ENCODE measurements at places on chromosomes 3 and 15.

- no peak for DNase-seq
Measured at GRCh38 chr3:63349583-63350573, 71.8 kb downstream of the SYNPR start.

DNA sequence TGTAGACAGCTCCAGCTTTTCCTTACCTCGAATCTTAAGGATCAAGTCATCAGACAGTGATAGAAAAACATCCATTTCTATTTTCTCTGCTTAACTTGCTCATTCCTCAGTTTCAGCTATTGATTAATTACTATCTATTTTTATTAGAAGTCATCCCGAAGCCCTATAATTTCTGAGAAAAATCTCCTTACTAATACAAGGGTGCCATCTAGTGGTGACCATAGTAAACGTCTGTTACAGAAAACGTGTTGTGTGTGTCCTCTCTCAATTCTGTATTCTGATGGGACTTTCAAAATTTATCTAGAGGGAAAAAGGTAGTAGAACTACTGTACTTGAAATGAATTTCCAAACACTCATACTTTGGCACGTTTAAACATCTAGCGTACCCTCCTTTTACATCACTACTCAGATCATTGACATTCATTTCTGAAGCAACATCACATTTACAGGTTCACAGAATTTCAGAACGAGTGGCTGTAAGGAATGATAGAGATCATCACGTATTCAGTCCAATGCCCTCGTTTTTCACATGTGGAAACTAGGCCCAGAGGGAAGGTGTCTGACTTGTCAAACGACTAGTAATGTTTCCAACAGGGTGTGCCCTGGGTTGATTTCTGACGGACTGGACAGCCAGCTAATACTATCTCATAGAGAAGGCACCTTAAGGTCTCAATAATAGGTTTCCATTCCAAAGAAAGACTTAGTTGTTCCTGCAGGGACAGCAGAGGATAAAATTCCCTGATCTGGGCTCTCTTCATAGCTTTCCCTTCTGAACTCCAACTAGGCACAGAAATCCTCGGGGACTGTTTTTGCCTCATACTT lies 25.6 kb downstream of the HACD2 start:
- no peak for DNase-seq

- DNase-seq = no peak
Measured at GRCh38 chr3:53550005-53550620, 55.7 kb downstream of the CACNA1D start.

DNA sequence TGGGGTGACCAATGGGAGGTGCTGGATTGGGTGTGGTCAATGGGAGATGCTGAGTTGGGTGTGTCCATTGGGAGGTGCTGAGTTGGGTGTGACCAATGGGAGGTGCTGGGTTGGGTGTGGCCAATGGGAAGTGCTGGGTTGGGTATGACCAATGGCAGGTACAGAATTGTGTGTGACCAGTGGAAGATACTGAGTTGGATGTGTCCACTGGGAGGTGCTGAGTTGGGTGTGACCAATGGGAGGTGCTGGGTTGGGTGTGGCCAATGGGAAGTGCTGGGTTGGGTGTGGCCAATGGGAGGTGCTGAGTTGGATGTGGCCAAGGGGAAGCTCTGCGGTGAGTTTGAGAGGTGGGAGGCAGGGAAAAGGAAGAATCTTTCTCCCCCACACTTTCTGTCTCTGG lies 250.0 kb upstream of the PROK2 start:
- DNase-seq = no peak

- DNase-seq = no peak
Measured at GRCh38 chr15:78715930-78716329, 74.9 kb upstream of the CHRNB4 start.

DNA sequence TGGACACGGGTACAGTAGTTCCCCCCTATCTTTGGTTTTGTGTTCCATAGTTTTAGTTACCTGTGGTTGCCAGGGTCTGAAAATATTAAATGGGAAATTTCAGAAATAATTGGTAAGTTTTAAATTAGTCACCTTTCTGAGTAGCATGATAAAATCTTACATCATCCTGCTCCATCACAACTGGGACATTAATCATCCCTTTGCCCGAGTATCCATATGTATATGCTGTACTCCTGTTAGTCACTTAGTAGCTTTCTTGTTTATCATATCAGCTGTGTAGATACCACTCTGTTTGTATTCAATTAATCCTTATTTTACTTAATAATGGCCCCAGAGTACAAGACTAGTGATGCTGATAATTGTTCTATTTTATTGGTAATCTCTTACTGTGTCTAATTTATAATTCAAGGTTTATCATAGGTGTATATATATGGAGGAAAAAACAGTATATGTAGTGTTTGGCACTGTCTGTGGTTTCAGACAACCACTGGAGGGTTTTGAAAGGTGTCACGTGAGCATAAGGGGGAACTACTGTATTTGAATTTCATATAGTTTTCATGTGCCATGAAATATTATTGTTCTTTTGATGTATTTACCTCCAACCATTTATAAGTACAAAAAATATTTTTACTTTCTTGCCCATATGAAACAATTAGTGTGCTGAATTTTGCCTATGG lies 41.4 kb downstream of the CTDSPL2 start:
- no peak for DNase-seq

- DNase-seq = no peak
Measured at GRCh38 chr3:172096881-172097420, 57.6 kb downstream of the FNDC3B start.

DNA sequence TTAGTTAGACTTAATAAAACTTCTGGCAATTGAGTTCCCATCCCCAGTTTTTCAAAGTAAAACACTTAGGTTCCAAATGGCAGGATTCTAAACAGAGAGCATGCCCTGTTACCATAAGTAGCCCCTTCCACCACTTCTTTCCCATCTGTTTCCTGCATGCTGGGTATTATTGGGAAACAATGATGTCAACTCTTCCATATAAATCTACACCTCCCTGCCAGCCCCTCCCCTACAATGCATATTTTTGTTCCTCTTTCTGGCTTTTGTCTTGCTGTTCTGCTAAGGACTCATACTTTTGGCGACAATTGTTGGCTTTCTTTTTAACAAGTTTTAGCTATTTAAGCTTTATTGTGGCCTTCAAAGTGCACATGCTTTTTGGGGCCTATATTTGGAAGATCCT lies 11.1 kb downstream of the ARHGAP31 start:
- no peak for DNase-seq

DNA sequence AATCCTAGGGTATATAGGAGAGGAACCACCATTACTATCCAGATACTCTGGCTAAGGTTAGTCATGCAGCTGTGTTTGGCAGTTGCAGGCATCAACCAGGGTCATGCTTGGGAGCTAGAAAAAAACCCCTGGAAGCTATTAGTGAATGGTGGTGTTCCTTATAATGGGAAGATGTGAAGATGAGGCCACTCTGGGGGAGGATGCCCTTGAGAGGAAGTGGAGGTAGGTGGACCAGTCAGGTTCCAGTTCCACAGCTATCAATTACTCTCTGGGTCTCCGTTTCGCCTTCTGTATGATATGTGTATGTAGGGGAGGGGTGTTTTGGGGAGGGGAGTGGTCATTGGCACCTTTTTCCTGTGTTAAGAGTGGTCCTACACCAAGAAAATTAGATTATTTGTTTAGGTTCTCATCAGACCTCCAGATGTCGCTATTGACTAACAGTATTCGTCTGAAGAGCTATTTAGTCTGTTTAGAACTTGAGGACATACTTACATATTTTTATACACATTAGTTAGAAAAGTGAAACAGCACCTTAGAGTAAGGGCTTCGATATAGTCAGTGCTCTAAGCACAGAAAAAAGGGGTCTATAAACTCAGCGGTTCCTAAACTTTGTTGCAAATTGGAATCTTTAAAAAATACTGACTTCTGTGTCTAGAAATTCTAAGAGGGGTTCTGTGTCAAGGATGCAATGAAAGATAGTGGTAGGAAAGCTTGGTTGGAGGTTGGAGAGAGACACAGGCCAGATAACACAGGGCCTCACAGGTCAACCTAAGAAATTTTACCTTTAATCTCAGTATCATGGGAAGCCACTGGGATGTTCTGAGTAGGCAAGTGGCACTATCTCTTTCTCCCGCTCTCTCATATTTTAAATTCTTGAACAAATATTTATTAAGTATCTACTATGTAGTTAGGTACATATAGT lies 9.1 kb upstream of the HPS3 start:
- DNase-seq = no peak

- no peak for DNase-seq
Measured at GRCh38 chr3:52670621-52671521, 14.8 kb downstream of the PBRM1 start.

DNA sequence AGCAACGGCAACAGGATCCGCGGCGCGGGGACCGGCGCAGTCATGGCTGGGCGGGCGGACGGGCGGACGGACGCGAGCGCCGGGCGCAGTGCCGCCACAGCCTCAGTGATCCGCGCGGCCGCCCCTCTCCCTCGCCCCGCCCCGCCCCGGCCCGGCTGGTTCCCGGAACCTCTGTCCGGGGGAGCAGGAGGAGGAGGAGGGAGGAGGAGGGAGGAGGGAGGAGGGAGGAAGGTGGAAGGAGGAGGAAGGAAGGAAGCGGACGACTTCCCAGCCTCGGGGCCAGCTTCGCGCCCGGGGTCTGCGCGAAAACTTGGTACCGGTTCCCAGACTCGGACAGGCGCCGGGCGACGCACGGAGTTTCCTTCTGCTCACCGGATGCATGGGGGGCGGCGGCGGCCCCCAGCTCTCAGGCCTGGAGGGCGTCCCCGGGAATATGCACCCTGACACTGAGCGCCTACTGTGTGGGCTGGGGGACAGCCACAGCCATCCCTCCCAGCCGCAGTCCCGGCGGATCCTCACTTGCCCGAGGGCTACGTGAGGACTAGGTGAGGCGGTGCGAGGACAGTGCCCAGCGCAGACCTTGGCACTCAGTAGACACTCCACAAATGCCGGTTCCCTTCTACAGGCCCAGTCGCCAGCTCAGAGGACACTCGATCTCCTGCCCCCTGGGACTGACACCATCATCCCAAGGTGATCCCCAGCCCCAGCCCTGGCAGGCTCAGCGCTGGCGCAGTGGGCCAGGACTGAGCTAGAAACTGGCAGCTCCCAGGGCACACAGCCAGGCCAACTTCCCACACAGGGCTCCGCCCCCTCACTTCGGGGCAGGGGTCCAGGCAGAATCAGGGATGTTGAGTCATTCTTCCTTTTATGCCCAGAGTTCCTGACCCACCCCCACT lies at the start of gene SHISA5:
TSS of gene SHISA5 (minus strand) at position 124 of the 896 bp plus-strand sequence. CDS start at position 44, 80 bp downstream.
- DNase-seq = no peak

DNA sequence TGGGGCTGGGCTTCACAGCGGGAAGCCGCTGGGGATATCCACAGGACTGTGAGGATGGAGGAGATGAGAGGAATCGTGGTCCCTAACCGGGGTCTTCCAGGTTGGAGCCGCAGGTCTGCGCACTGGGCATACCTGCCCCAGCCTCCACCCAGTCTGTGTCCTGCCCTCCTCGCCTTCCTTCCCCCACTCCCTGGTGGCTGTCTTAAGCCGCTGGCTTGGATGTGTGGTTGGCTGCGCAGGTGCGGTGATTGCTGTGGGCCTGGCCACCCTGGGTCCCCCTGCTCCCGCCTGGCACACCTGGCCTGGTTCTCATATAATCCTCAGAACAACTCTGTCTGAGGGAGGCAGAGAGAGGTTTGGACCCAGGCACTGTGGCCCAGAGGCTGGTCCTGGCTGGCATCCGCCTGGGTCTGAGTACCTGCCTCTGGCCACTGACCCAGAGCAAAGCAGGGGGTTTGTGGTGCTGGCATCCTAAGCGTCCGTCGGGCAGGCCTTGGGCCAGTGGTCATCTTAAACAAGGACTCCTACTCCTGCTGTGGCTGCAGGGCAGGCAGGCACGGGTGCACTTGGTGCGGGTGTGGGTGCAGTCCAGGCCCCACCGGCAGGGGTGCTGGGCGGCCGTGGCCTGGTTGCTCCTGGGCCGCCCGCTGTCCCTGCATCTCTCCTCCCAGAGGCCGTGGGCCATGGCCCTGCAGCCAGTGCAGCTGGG lies 18.7 kb downstream of the PLXNA1 start:
- no peak for DNase-seq

GRCh38 chr15:70351391-70351790 lies 253.7 kb upstream of the TLE3 start:
- DNase-seq = no peak

- DNase-seq = no peak
Measured at GRCh38 chr3:25143356-25144025, 284.6 kb upstream of the RARB start.

DNA sequence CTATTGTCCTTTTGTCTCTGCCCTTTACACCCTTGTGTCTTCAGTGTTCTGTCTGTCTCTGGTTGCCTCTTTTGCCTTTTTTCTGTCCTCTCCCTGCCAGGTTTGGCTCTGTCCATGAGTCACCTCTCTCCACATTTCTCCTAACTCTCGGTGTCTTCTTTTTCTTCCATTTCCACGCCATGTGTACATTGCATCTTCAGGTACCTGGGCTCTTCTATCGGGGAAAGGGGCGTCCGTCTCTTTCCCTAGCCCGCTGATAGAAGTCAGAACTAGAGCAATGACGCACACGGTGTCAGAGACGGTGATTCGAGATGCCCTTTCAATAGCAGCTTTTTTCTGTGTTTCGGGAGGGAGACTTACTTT lies 641 bp downstream of the OPA1 start:
- peak; percentile 11 for DNase-seq

- no peak for DNase-seq
Measured at GRCh38 chr3:187398955-187399354, 30.8 kb downstream of the RTP4 start.

- no peak for DNase-seq
Measured at GRCh38 chr3:43249405-43249804, 36.9 kb upstream of the SNRK start.

DNA sequence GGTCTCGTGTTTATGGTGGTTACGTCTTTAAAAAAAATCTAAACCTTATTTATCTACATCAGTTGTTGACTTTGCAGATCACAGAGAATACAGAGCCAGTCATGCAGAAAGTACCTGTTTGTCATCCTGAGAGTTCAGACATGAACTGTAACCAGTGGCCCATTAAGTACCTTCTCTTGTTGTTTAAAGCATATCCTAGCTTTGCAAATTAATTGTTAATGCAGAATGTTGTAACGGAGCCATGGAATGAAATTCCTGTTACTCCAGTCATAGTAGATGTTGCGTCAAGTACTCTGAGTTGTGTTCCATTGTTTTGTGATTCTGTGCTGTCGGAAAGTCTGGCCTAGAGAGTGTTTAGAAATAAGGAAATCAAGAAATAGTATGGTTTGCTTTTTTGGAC lies 205.2 kb downstream of the RBMS3 start:
- DNase-seq = no peak

DNA sequence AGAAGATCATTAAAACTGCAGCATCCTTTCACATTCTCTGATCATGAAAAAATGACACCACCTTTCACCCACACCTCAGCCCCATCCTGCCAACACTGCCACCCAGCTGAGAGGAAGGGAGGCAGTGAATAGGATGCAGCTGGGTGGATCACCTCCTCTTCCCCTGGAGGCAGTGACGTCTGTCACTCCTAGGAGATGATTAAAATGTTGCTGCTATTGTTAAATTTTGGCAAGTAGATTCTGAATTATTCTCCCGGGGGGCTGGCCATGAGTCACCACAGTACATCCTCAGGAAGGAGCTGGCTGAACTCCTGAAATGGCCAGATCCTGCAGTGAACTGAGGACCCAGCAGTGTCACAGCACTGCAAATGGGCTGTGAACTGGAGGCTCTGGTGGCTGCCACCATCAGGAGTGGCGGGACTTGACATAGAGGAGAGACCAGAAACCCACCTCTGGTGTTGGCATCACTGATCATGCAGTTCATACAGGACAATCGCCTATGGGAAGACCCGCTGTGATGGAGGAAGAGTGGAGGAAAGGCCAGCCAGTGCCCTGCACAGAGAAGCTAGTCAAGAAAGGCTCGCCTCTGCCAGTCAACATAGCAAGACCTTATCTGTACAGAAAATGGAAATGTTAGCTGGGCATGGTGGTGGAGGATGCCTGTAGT lies 199.1 kb downstream of the FAM43A start:
- DNase-seq = no peak

All from stimulated activated CD4-positive, alpha-beta T cell treated with anti-CD3 and anti-CD28 coated beads, Interleukin-12 subunit alpha, Interleukin-12 subunit beta, amount 100 ng/mL, for 24 hours (primary cell).